ENCODE measurements at places on chromosomes 7 and 10.

DNA sequence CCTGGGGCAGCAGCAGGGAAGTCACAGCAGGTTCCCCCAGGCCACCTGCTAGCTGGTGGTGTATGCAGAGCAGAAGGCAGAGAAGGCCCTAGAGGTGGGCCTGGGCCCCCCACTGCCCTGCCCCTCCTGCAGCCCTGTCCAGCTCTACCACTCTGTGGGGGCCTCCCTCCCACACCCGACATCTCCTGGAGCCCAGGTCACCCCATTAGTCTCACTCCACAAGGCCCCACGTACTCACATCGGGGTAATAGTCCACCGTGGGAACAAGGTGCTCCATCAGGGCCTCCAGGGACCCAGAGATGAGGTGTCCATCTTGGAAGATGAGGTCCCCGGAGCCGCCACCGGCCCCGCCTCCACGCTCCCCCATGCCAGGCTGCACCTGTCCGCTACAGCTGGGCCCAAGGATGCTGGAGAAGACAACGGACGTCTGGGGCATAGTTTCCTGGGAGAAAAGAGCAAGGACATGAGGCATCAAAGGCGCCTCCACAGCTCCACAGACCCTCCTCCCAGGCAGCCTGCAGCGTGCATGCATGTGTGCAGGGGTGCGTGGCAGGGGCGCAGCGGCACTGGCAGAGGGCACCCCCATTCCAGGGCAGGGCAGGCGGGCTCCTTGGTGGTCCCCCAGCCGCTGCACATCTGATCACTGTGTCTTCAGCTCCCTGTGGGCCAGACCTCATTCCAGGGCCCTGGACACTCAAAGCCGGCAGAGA, 61.0 kb downstream of the RASGEF1A start:
- no peak for DNase-seq

DNA sequence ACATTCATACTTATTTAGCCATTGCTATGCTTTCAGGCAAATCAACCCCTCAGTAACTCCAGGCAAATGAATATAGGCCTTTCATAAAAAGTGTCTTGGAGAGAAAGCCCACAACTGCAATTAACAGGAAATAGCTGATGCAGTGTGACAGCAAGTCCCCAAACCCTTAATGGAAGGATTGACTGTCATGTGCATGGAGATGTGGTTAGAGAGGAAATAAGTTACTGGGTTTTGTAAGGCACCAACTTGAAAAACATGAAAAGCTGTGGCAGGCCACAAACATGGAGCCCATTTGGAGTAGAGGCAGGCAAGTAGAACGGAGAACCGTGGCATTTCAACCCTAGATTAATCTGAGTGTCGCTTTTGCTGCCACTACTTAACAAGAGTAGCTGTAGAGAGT, 549.4 kb upstream of the C7orf33 start:
- DNase-seq = no peak

- DNase-seq = no peak
These were observed 403.9 kb upstream of the CELF2 start for GRCh38 chr10:10613656-10614244.

DNA sequence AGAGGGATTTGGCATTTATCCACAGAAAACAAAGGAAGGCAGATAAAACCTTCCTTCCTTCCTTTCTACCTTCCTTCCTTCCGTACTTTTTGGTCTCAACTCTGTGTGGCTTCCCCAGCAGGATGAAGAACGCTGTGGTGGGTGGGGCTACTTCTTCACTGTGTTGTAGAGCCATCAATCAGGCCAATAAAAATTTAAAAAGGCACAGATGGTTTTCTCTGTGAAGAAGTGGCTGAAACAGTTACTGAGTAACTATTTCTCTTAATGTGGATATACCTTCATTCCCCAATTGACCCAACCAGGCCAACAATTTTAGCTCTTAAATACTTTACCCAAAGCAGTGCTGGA, 75.8 kb downstream of the ZNF92 start:
- no peak for DNase-seq

DNA sequence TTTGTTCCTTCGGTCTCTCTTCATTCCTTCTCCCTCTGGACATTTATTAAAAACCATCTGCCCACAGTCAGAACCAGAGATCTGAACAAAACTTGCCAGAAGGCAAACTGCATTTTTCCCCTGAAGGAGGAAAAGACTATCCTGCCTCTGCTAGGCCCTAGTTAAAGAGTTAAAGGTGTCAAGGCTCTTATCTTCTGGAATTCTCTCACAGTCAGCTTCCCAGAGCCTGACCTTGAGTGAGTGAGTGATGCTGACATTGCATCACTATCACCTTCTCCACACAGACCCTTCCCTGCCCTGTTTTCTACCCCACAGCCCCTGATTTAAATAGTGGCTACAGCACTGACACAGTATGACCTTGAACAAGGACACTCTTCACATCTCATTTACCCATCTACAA, 16.4 kb downstream of the FRMPD2 start:
- no peak for DNase-seq

- DNase-seq = no peak
These were observed 1.2 kb downstream of the HOXA10 start for GRCh38 chr7:27172823-27173510.

DNA sequence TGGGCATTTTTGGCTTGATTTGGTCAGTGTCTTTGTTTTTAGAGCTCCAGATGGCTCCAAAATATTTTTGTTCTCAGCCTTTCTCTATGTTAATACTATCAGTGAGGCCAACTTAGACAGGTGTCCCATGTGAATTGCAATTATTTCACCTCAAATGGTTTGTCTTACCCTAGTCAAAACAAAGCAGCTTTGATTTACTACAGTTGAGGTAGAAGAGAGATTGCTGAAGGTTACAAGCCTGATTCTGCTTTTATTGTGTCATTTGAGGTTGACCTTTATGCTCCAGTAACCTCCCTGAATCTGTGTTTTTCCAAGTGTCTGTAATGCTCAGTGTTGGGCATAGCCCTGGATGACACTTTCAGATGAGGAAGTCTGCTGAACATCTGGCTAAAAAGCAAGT, 882.9 kb downstream of the NRG3 start:
- no peak for DNase-seq
